Naive thymus-derived CD4-positive, alpha-beta T cell (primary cell): ENCODE measurements at places on chromosomes 6 and 20. TPM values are rescaled to one million over a fixed set of nuclear protein-coding genes. Genes with fewer than 3 reads are reported as not detected.

- no peaks in the 10 kb centered on the region for H3K4me1 ChIP-seq
- H3K4me3 ChIP-seq, result no peak overlapping the region
- H3K27me3 ChIP-seq, result no peaks in the 10 kb centered on the region
- H3K36me3 ChIP-seq, result no peaks in the 10 kb centered on the region
Measured at GRCh38 chr20:11368499-11368898, 549.2 kb upstream of the BTBD3 start.

DNA sequence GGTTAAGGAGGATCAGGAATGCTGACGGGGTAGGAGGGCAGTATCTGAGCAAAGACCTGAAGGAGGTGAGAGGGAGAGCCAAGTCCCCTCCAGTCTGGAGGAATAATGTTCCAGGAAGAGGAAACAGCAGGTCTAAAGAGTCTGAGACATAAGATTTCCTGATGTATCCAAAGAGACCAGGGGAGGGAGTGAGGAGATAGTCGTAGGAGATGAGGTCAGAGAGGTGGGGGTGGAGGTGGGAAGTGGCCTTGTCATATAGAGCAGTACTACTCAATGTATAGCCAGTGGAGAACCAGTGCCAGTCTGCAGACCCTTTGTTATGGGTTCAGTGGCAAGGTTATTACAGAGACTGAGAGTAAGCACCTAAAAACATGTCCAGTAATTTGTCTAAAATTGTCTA lies 130.6 kb downstream of the COL9A1 start:
- no peaks in the 10 kb centered on the region for H3K27me3 ChIP-seq
- no peaks in the 10 kb centered on the region for H3K36me3 ChIP-seq
- no peak for DNase-seq
- no peaks in the 10 kb centered on the region for H3K4me1 ChIP-seq

DNA sequence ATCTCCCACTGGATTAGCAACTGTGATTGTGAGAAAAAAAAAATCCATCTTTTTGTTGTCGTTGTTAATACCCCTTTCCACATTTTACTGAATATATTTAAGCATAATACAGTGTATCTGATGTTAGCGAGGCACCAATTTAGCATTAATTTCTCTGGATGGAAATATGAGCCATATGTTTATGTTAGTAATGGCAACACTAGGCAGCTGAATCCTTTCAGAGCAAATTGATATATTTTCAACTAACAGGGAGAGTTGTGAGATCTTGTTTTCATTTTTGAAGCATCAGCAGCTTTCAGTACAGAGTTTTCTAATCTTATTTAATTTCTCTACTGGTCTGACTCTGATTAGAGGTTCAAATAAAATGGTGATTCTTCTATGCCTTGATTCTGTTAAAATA lies 84.8 kb upstream of the HDAC2 start:
- DNase-seq, result no peak
- no peaks in the 10 kb centered on the region for H3K27me3 ChIP-seq
- no peaks in the 10 kb centered on the region for H3K36me3 ChIP-seq
- H3K4me3 ChIP-seq, result no peak overlapping the region
- H3K27ac ChIP-seq, result no peak overlapping the region

DNA sequence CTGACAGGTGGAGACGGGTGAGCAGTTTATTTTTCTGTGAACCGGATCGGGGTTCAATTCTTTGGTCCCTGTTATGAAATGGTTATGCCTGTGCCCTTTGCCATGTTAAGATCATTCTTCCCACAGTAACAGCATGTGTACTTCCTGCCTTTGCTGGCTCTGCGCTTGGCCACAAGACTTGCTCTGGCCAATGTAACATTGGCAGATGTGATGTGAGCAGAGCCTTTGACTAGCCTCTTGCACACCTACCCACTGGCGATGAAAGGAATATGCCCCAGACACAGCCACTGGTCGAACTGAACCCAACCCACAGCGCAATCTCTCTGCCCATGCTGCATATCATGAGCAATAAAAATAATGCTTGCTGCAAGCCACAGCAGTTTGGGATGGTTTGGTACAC lies 31.9 kb downstream of the JAG1 start:
- no peak overlapping the region for H3K27ac ChIP-seq
- no peak for DNase-seq
- H3K4me3 ChIP-seq, result no peak overlapping the region
- H3K27me3 ChIP-seq, result no peaks in the 10 kb centered on the region

DNA sequence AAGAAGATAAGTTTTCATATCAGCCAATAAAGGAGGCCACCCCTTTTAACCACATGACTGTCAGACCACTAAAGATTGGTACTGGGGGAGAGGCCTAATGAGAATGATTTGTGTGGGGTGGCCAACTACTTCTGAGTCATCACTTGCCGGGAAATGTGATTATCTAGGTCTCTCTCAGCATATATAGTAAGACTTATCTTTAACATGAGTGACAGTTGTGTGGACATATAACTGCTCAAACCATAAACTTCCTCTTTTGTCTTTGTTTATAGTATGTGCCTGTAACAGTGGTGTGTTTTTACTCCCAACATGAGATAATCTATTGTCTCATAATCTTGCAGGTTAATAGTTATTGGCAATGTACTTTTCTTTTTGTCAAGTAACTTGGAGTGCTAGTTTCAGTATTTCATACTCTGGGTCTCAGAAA lies 312.4 kb downstream of the CDKAL1 start:
- H3K4me3 ChIP-seq, result no peak overlapping the region
- H3K4me1 ChIP-seq, result no peaks in the 10 kb centered on the region
- no peaks in the 10 kb centered on the region for H3K27me3 ChIP-seq
- DNase-seq, result no peak
- H3K36me3 ChIP-seq, result no peaks in the 10 kb centered on the region

GRCh38 chr6:139600343-139600742 lies 225.9 kb upstream of the CITED2 start:
- no peaks in the 10 kb centered on the region for H3K4me1 ChIP-seq
- H3K27ac ChIP-seq, result no peak overlapping the region
- H3K4me3 ChIP-seq, result no peak overlapping the region
- no peaks in the 10 kb centered on the region for H3K36me3 ChIP-seq
- no peaks in the 10 kb centered on the region for H3K27me3 ChIP-seq
- DNase-seq, result no peak

DNA sequence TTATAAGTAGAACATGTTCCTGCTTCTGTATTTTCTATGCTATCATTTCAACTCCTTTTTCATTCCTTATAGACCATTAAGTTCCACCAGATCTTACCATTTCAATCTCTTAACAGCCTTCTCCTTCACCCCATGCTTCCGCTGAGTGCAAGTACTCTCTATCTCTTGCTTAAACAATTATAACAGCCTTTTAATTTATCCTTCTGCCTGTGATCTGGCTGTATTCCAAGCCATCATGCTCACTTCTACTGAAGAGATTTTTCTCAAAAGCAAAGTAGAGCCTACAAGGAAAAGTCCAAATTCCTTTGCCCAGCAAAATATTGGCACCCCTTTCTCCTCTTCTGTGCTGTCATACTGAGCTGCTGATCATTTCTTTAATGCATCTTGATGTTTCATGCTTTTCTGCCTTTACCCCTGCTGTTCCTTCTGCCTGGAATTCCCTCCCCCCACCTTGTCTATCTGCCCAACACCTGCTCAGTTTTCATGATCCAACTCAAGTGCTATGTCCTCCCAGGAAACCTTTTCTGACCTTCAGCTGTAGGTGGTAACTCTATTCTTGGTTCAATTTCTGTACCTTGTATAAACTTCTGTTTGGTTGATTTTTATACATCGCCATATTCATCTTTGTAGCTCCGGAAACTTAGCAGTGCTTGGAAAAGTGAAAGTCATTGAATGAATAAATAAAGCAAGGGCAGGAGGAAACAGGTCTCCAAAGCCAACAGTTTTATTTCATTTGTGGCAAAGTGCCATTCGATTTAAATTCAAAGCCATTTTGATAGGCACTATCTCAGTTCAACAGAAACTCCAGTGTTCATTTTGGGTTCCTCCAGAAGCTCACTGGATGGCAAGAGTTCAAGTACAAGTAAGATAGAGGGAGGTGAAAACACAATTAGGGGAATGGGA lies 10.5 kb upstream of the BMP2 start:
- no peaks in the 10 kb centered on the region for H3K4me1 ChIP-seq
- H3K4me3 ChIP-seq, result no peak overlapping the region
- no peak overlapping the region for H3K27ac ChIP-seq
- no peak for DNase-seq
- H3K27me3 ChIP-seq, result no peaks in the 10 kb centered on the region

DNA sequence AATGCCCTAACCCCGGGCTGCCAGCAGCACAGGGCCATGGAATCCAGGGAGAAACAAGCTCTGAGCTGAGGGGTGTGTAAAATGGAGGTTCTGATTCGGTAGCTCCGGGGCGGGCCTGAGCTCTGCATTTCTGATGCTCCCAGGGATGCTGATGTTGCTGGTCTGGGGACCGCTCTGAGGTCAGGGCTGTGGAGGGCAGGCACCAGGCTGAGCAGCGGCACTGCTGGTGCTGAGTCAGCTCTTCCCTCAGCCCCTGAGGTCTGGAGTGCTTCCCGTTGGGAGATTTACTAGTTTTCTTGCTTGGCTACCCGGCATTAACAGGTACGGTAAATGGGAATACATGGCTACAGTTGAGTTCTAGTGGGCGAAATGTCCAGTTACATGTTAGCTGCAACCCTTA lies 18.6 kb upstream of the CST3 start:
- no peaks in the 10 kb centered on the region for H3K4me1 ChIP-seq
- DNase-seq, result no peak
- no peak overlapping the region for H3K4me3 ChIP-seq
- no peak overlapping the region for H3K27ac ChIP-seq
- H3K27me3 ChIP-seq, result no peaks in the 10 kb centered on the region

GRCh38 chr6:44065443-44066140 lies 61.7 kb downstream of the MRPL14 start:
- H3K4me3 ChIP-seq, result no peak overlapping the region
- H3K4me1 ChIP-seq, result no peaks in the 10 kb centered on the region
- H3K36me3 ChIP-seq, result no peaks in the 10 kb centered on the region
- DNase-seq, result no peak

- no peaks in the 10 kb centered on the region for H3K27me3 ChIP-seq
- DNase-seq, result no peak
- H3K27ac ChIP-seq, result no peak overlapping the region
- no peak overlapping the region for H3K4me3 ChIP-seq
- H3K36me3 ChIP-seq, result no peaks in the 10 kb centered on the region
- H3K4me1 ChIP-seq, result no peaks in the 10 kb centered on the region
Measured at GRCh38 chr6:126094411-126094810, 108.1 kb downstream of the TRMT11 start.

- no peaks in the 10 kb centered on the region for H3K36me3 ChIP-seq
- peak; percentile 75 for DNase-seq
- H3K4me3 ChIP-seq, result peak overlapping the region; percentile 40
- no peaks in the 10 kb centered on the region for H3K27me3 ChIP-seq
Measured at GRCh38 chr6:135880066-135880972, 28.8 kb downstream of the PDE7B start.

The BEND6 gene
- 0.43 TPM in 1 of 2 replicates, not detected in the other for total RNA-seq

The FAM162B gene
- not detected for total RNA-seq

The SCAF8 gene
- 63.1 TPM for total RNA-seq

The RAET1L gene
- total RNA-seq, result not detected
